Right ventricle myocardium superior (tissue), 1 donor: ENCODE measurements at places on chromosomes 1 and 21. TPM values are rescaled to one million over a fixed set of nuclear protein-coding genes. Genes with fewer than 3 reads are reported as not detected.

- peak; percentile 84 for DNase-seq
Observed at GRCh38 chr21:32412162-32413014, at the start of gene EVA1C. Gene EVA1C (plus strand): TSS chr21:32412706. CDS start chr21:32412854, 148 bp downstream.

DNA sequence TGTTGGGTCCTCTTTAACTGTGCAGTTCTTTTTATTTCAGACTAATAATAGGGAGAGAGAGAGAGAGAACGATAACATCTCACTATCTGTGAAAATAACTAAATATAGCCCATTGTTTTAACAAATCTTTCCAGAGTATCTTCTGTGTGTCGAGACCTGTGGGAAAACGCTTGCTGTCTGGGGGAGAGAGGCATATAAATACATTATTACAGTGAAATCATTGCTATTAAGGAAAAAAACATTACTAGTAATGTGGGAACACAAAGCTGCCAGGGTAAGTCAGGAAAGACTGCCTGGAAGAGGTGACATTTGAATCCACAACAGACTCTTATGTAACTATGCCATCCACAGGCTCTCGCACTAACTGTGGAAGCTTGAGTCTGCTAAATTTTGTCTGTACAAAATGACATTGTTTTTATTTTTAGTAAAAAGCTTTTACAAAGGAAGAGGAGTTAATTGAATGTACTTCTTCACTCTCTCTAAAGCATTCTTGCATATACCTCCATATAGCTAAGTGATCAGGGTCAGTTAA lies 59.8 kb upstream of the PGD start:
- DNase-seq, result no peak

- no peak for DNase-seq
Observed at GRCh38 chr1:78184460-78185072, 138.8 kb downstream of the GIPC2 start.

KCNQ4 gene
- total RNA-seq, result 2.6 TPM

HTR6 gene
- total RNA-seq, result not detected

DNA sequence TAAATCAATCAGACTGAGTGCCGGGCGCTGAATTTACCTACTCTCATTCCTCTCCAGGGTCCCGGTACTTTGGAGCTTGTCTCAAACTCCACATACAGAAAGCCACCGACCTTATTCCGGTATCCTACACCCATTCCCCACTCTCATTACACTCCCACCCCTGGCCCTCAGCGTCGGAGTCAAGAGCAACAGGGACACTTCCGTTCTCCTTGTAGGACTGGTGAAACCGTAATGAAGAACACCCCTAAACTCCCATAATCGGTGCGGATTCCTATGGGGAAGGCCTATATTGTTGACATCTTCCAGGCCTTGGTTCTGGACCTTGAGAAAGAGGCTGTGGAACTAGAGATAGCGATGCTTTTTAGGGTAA lies 798 bp downstream of the ZBED6 start:
- DNase-seq, result no peak

OR6K2 gene
- not detected for total RNA-seq

DNA sequence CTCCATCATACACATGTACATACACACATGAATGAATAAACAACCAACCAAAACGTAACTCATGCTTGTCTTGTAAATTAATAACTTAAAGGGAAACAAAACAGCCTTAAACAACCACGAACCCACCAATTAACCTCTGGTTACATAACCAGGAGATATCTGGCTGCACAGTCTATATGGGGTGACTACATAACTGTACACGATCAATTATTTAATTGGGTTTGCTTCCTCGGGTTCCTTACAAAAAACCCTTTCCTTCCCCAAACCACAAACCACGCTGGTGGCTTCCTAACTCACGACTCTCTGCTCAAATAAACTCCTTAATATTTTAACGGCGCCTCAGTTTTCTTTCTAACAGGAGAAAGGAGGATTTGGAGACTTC lies 744 bp downstream of the ZNF670 start:
- DNase-seq, result no peak

CTSS gene
- 34.9 TPM for total RNA-seq

- no peak for DNase-seq
Observed at GRCh38 chr1:68131261-68131660, 80.8 kb upstream of the DIRAS3 start.

DNA sequence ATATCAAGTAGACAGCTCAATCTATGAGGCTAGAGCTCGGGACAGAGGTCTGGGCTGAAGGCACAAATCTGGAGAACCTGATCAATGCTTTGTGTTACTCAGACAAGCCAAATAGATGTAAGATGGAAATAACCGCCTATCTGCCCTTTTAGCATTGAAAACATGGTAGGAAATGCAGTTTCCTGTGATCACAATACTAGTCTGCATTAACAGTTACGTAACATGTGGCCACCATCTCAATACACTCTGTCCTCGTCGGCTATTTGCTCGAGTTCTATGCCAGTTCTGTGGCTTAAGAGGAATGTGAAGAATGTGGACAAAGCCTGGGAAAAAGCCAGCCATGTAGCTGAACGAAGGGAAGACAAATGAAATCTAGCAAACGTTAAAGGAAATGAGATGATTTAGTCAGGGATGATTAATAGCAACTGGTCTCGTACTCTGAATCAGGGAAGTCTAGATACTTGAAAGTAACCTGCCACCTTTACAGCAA lies 73.3 kb downstream of the HSF2BP start:
- DNase-seq, result no peak

DNA sequence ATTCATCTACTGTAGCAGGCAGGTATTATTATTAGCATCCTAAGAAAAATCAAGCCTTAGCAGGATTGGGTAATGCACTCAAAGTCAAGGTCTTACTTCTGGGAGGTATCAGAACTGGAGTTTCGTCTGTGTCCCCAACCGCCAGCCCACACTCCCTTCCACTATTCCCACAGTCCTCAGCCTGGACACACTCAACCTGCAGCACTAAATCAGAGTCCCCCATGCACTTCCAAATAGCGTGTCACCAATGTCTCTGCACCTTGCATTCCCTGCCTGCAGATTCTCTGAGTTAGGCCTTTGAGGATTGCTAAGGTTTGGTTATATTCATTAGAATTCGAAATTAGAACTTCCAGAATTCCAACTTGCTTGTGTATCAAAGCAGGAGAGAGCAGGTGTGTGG lies 3.9 kb downstream of the LYPD8 start:
- no peak for DNase-seq

C8A gene
- not detected for total RNA-seq

GRCh38 chr1:54928327-54928726 lies 41.3 kb upstream of the DHCR24 start:
- DNase-seq, result no peak

TCEA3 gene
- 72.7 TPM for total RNA-seq

- DNase-seq, result no peak
Observed at GRCh38 chr1:3771108-3772026, 1.2 kb upstream of the SMIM1 start.
